ENCODE measurements at places on chromosomes 12 and 14.
A peak's percentile ranks its signal among the peaks of the same experiment; 100 is the strongest.

DNA sequence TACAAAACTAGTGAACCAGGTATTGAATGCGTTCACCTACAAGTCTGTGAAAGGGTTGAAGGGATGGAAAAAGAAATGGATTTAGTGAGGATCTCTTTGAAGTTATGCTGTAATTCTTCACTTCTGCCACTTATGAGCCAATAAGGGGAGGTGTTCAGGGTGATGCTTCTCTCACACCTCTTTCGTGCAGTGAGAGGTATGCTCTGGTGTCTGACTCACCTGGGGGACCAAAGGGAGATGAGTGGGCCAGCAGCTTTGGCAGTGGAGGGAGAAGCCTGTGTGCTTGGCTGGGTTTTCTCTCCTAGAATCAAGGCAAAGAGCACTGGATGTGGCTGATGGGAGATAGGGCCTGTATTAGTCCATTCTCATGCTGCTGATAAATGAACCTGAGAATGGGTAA, 45.4 kb downstream of the E2F7 start:
- no peak for DNase-seq

DNA sequence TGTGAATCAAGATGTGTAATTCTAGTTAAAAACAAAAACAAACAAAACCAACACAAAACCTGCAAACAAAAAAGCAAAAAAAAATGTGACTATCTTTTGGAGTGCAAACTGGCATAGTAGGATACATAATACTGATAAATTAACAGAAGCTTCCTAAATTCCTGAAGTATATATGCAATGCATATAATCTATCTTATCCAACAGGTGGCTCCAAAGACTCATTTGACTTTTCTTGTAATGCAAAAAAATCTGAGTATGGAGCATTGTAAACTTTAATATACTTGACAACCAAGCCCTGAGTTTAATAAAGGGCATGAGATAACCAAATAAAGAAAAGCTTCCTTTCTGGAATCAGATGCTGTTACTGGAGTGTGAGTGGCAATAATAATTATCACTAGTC, 1003.6 kb downstream of the FSCB start:
- DNase-seq: no peak

DNA sequence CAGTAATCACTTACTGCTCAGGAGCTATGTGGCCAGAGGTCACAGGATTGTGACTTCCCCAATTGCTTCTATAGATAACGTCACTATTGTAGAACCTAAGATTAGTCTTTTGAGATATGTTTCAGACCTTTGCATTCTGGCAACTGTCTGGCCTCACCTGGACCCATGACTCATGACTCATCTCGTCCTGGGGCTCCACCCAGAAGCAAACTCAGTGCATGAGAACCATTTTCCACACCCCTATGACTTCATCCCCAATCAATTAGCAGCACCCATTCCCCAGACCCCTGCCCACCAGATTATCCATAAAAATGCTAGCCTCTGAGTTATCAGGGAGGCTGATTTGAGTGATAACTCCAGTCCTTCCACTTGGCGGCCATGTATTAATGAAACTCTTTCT, 186.9 kb downstream of the EMP1 start:
- DNase-seq: no peak

- DNase-seq: no peak
Observed at GRCh38 chr14:35254736-35255135, 37.4 kb upstream of the PSMA6 start.

DNA sequence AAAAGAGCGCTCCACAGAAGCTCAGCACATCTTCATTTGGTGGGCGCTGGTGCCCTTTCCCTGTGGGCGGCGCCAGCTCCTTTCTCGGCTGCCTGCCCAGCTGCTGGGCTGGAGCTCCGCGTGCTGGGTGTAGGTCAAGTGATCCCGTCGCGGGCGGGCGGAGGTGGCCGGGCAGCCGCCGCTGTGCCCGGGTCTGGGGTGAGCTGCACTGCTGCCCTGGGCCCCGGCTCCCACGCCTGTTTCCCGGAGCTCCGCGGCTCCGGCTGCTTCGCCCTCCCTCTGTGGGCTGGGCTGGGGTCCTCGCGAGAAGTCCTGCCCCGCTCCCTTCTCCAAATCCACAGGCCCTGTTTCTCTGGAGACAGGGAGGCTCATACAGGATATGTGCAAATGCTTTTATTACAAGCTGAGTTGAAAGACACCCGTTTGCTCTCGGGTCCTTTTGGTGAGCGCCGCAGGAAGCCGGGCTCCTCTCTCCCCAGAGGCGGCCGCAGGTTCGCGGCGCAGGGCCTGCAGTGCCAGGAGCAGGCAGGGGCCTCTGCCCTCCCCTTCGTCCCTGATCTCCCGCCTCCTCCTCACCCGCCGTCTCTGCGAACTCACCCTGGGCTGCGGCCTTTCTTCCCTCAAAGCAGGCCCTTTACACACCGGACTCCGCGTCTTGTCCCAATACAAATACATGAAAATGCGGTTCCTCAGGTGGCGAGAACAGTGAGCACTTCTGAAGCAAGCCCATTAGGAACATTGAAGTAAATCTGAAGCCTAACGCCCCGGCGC, 67.8 kb upstream of the CAPRIN2 start:
- DNase-seq: peak; percentile 63

DNA sequence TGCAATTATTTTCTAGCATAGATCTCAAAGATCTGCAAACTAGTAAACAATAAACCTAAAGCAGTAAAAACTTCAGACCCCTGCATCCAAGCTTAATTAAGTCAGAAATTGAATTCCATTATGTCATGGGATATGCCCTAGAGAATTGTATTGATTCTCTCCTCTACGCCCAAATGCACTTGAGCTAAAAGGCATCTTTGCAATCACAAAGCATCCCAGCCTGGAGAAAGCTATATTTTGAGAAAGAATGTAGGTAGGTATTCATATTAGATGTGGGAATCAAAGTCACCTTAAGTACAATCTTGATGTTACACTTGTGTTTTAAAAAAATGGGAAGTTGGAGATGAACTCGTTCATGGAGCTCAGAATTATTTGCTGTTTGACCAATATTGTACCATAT, 386.7 kb downstream of the ADAMTS20 start:
- no peak for DNase-seq

- no peak for DNase-seq
Observed at GRCh38 chr14:74858022-74858421, 17.9 kb downstream of the PROX2 start.

- no peak for DNase-seq
Observed at GRCh38 chr14:101504096-101504948, 57.0 kb upstream of the DIO3 start.

- no peak for DNase-seq
Observed at GRCh38 chr14:71107921-71108320, 200.7 kb downstream of the PCNX1 start.

- DNase-seq: no peak
Observed at GRCh38 chr12:53376747-53377146, 3.2 kb upstream of the SP1 start.

DNA sequence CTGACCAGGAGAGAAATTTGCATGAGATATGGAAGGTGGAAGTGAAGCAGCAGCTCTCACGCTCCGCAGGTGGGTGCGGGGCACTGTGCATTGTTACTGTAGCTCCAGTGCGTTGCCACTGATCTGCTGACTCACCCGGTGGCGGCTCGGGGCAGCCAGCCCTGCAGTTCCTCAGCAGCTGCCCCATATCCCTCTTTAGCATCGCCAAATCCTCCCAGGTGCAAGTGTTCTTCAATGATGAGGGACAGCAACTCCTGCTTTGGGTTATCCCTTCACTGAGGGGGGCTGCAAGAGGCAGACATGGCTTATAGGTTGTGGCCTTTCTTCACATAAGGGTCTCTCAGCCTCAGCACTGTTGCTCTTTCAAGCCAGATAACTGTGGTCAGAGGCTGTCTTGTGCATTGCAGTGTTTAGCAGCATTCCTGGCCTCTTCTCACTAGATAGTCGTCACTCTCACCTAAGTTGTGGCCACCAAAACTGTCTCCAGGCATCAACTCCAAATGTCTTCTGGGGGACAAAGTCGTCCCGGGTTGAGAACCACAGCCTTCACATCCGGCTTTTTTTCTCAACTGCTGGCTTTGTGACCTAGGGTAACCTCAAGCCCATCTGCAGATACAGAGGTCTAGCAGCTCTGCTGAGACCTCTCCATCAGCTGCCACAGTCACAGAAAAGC, 180.8 kb downstream of the EFCAB11 start:
- DNase-seq: peak; percentile 37
